ENCODE measurements at places on chromosomes 3 and 15.

DNA sequence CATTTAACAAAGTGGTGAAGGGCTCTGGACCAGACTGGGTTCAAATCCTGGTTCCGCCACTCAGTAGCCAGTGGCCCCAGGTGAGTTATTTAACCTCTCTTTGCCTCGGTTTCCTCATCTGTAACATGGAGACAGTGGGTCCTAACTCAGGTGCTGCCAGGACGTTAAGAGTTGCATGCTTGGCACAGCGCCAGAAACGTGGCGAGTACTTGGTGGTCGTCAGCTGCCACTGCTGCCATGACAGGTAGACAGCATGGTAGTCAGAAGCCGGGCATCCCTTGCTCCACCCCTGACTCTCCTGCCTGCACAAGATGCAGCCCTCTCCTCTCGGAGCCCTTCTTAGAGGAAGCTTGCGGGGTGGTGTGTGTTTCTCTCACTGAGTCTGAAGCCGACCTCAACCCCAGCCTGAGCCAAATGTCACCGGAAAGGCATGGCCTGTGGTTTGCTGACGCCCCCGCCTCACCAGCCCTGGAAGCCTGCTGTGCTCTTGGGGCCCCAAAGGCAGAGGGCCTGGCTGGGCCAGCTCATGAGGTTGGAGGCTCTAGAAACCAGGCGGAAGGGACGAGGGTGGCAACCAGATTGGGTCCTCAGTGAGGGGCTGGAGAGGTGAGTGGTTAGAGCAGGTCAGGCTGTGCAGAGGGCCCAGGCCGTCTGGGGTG is 160.8 kb upstream of the TLE3 start:
- DNase-seq, result no peak

DNA sequence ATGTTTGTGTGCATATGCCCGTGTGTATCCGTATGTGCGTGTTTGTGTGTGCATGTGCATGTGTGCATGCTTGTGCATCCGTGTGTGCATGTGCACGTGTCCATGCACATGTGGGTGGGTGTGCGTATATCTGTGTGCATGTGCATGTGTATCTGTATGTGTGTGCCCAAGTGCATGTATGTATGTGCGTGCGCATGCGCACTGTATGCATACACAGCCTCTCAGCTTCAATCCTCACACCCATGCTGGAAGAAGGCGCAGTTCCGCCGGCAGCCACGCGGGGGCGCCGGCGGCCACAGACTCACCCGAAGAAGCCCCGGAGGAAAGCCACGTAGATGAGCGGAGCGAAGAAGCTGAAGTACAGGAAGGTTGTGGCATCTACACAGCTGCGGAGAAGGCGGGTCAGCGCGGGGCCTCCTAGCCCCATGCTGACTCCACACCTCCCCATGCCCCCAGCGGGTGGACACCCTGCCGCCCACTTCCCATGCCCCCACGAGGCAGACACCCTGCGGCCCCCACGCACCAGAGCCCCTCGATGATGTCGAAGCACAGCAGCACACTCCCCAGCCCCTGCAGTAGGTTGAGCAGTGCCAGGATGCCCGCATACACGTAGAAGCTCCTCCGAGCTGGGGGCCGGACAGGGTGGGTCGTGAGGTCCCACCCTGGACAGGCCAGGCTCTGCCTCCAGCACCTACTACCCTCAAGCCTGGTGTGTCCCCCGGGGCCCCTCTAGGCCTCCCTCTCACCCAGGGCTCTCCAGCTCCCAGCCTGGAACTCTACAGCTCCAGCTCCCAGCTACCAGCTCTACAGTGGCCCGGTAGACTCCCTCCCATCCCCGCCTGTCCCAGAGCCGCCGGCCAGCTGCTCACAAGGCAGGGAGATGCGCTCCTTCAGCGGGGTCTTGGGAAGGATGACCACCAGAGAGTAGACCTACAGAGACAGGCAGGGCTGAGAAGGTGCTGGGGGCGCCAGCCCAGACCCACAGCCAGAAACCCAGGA is 15.4 kb downstream of the TPRA1 start:
- peak; percentile 80 for DNase-seq

DNA sequence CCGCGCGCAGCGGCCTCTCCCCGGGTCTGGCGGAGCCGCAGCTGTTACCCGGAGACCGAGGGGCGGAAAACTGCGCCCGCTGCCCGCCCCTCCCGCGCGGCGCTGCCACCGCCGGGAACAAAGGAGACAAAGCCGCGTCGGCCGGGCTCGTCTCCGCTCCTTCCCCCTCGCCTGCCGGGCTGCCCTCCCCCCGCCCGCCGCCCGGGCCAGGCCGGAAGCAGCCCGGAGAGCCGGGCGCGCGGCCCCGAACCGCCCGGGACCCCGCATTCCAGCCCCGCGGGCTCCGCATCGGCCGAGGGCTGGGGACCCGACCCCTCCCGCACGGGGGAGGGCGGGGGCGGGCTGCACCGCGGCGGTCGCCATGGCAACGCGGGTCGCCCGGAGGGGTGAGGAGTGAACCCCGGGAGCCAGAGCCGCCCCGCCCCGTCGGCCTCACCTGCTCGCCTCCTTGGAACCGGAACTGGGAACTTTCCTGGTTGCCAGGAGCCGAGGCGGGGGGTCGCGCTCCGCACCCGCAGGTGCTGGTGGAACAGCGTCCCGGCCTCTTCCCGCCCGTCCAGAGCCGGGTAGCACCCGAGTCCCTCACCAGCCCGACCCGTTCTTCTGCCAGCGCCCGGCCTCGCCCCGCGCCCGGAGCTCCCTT is 448 bp downstream of the PLXNB1 start:
- DNase-seq, result peak; percentile 68

DNA sequence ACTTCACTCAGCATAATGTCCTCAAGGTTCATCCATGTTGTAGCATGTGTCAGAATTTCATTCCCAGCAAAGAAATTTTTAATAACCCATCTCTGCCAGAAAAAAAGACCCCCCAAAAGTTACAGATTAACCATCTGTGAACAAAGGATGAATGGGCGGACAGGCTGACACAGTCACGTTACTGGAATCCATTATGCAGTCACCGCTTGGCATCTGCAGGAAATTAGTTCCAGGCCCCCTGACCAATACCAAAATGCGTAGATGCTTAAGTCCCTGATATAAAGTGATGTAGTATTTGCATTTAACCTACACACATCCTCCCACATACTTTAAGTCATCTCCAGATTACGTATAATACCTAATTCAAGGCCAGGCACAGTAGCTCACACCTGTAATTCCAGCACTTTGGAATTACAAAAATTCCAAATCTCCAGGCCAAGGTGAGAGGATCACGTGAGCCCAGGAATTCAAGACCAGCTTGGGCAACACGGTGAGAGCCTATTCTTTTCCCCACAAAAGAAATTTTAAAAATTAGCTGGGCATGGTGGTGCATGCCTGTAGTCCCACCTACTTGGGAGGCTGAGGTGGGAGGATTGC is 1.5 kb upstream of the SLC12A8 start:
- DNase-seq, result no peak

DNA sequence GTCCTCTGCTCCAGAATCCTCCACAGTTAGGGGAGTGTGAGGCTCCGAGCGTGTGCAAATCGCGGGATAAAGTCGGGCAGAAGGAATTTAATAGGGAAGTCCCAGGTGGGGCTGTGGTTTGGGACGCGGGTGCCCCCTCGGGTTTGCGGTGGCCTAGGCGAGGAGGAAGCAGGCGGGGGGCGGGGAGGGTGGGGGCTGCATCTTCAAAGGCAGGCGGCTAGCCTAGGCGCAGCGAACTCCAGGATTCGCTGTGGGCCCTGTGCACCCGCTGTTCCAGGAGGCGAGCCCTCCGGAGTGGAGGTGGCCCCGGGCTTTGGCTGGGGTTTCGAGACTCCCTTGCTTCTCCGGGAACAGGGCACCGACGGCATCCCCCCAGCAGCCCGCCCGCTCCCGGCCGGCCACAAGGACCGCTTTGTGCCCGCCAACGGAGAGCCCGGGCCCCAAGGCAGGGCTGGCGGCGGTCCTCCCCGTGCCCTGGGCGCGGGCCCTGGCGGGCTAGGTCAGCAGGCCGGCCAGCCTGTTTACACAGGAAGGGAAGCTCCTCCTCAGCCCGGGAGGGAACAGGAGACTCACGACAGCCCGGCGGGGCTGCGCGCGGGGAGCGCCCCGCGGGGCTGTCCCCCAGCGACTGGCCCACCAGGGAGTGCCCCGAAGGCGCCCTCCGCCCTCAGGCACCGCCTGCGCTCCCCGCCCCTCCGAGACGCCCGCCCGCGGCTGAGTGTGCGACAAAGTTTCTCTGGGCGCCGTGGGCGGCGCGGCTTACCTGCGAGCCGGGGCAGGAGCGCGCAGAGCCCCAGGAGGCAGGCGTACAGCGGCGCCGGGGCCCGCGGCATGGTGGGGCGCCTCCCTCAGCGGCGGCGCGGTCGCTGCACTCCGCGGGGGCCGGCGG is 753 bp downstream of the ITGB5 start:
- DNase-seq, result peak; percentile 37

DNA sequence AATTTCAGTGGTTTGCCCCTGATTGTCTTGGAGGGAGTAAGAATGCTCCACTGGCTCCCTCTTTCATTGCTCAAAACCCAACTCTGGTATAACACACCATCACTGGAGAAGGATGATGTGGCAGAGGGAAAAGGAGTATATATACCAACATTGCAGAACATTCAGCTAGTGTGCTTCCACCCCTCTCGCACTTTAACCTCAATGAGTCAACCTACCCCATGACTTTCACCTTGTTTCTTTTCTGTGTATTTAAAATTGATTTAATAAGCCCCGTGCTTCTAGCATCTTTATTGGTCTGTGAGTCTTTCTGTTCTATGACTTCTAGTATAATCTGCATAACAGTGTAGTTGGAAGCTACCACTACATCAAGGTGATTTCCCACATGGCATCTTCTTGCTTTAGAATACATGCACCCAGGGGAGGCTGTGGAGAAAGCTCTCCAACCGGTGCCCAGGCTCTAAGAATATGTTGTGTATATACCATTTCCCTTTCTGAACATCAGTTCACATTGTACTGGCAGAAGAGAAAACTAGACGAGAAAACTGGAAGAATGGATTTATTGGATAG is 595.1 kb upstream of the TGFBR2 start:
- DNase-seq, result no peak

GRCh38 chr3:119639494-119640350 is 20.7 kb downstream of the POPDC2 start:
- no peak for DNase-seq

GRCh38 chr3:7423995-7424394 is 563.1 kb downstream of the GRM7 start:
- DNase-seq, result no peak

- peak; percentile 65 for DNase-seq
These were observed 35.6 kb upstream of the FLNB start for GRCh38 chr3:57972531-57973111.

DNA sequence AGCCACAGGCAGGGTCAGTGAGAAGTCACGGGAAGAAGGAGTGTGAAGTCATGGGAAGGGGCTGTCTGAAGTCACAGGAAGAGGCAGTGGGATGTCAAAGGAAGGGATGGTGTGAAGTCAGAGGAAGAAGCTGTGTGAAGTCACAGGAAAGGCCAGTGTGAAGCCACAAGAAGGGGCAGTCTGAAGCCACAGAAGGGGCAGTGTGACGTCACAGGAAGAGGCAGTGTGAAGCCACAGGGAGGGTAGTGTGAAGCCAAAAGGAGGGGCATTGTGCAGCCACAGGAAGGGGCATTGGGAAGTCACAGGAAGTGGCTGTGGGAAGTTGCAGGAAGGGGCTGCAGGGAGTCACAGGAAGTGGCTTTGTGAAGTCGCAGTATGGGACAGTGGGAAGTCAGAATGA is 35.1 kb downstream of the GASK1A start:
- no peak for DNase-seq

DNA sequence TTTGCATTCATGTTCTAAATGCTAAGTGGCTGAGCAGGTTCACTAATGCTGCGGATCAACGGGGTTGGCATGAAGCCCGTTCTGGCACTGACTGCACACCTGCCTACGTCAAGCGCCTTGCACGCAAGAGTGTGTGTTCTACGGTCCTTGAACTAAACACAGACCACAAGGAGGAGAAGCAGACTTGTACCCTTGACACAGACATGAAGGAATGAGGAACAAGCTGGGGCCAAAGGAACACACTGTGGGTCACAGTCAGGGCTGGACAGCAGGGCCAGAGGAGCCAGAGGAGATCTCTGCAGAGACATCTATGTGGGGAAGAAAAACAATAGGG is 48.0 kb upstream of the LDHAL6B start:
- DNase-seq, result no peak

GRCh38 chr15:27958911-27959578 is 140.1 kb downstream of the OCA2 start:
- DNase-seq, result no peak

DNA sequence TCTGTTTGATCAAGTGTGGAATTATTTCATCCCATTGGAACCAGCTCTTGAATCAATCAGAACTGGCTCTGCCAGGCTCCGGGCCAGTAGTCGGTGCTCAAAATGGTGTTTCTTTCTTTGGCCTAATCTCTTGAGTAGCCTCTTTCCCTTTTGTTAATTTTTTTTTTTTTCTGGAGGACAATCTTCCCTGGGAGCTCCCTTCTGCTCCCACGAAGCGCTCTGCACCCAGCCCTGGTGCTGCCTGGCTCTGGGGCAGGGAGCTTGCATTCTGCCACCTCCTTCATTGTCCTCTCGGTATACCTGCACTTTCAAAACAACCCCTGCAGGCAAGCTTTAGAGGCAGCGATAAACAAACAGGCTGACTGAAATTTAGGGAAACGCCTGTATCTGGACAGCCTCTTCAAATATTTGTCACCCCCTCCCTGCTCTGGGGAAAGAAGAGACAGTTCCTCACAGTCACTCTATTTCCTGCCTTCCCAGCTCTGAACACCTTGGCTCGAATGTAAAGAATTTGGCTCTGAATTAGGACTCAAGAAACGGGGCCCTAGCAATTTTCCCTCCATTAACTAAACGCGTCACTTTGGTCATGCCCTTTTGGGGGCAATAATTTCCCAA is 1.1 kb upstream of the THSD4 start:
- no peak for DNase-seq

GRCh38 chr3:30578986-30579579 is 27.3 kb upstream of the TGFBR2 start:
- peak; percentile 59 for DNase-seq

GRCh38 chr15:68536331-68537095 is 42.3 kb upstream of the CORO2B start:
- no peak for DNase-seq

GRCh38 chr3:184727357-184728009 is 15.6 kb upstream of the MAGEF1 start:
- peak; percentile 51 for DNase-seq

- DNase-seq, result peak; percentile 22
These were observed 60.8 kb upstream of the MEF2A start for GRCh38 chr15:99504823-99505551.
